GM20000 (cell line): ENCODE measurements at places on chromosomes 13 and 19.

DNA sequence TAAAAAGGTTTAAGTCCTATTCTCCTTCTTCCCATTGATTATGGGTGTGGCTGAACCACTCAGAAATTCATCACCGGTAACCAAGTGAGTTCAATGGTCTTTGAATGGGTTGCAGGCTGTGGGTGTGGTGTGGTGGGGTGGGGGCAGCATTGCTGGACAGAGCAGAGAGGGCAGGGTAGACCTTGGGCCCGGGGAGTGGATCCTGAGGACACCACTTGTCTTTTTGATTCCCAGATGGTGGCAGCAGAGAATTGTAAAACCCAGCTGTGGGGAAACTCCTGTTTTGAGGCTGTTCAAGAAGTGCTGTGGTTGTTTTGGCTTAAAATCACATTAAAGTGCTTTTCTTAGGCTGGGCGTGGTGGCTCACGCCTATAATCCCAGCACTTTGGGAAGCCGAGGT lies 45.8 kb upstream of the RGCC start:
- DNase-seq, result peak; percentile 34

GRCh38 chr19:29326849-29327840 lies 114.2 kb upstream of the UQCRFS1 start:
- DNase-seq, result no peak

- no peak for DNase-seq
Measured at GRCh38 chr13:94177041-94177440, 302.4 kb downstream of the DCT start.

DNA sequence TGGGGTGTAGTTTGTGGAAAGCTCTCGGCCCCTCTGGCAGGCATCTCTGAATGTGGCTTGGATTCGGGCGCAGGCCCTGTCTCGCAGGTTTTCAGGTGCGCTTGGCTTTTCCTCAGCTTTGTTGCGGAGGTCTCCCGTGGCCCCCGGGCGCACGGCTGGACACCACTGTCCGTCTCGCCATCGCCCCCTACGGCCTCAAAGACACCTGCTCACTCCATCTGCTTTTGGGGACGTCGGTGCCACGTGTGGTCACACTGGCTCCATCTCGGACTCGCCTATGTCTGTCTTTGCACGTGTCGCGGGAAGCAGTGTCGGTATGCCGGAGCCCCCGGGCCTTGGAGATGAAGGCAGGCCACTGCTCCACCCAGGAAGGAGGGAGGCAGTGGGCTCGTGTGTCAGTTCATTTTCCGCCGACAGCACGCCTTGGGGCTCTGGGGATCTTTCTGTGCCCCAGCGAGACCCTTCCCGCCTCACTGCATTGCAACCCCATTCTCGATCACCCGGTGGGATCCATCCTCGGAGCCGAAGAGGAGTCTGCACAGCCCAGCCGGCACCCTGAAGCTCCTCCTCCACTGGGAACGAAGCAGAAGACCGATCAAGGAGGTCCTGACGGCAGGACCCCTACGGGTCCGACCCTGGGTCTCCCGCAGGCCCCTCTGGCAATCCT lies 42.1 kb downstream of the ZNF146 start:
- no peak for DNase-seq

DNA sequence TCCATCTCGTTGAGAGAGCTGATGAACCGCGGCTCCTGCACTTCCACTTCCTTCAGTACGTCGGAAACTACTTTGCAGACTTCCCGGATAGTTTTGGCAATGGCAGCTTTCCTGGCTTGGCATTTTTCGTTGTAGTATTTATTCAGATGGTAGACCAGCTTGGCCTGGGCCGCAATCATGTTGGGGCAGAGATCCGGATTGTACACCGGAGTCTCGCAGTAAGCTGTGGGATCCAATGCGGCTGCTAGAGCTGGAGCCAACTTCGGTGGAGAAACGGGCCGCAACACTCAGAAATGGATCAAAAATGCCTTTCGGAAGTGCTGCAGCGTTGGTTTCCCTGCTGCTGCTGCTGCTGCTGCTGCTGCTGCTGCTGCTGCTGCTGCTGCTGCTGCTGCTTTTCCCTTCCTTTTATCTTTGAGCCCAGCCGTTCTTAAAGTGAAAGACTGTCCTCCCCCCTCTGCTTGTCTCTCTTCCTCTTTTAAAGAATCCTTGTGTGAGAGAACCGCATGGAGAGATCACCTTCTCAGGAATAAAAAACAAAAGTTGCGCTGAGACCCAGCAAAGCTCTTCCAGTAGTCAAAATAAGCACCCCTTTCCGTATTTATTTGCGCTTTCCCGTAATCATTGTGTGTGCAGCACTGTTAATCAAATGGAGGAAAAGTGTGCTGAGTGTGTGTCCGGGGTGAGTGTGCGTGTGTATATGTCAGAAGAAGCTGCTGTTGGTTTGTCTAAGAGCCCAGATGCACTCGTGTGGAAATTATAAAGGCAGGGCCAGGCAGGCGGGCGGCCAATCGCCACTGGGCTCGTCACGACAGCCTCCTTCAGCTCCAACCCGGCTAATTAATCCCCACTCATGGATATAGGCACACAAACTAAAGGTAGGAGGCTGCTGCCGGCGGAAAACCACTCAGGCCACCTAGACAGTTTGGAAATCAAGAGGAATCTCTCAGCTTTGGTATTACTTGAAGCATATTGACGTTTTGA lies at the start of gene MAB21L1:
TSS of gene MAB21L1 (minus strand) at position 730 of the 984 bp plus-strand sequence. CDS start at position 179, 551 bp downstream.
- DNase-seq, result peak; percentile 38

DNA sequence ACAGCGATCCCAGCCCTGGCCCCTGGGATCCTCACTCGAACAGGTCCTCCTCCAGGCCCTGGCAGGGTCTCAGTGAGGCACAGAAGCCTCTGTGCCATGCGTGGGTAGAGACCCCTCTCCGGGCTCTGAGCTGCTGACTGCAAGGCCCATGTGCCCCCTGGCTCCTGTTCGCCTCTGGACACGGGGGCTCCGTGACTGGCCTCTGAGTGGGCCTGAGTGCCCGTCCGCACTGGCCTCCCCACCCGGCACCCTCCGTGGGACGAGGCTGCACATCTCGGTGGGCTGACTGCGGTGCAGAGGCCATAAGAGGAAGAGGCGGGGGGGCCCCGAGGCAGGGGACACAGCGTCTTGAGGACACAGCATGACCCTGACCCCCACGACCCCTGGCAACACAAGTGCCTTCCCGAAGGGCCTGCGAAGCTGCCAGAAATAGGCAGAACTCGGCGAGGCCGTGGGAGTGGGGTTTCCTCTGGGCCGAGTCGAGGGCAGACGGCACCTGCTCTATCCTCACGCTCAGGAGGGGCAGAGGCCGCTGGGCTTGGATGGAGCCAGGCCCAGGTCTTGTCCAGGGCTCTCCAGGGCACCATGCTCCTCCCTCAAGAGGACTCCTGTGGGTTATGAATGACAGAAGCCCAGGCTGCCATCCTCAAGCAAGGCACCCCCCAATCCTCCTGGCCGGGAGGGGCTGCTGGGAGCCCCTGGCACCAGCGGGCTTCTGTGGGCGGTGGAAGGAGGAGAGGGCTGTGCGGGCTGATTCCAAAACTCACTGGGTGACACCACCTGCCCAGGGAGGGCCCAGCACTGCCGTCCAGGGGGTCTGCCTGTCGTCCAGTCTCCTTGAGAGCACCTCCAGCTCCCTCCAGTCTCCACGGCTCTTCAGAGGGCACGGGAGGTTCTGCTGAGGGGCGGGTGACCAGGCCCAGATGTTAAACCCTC lies 52.6 kb downstream of the RASA3 start:
- DNase-seq, result no peak
